ENCODE measurements at places on chromosomes 7 and 10.

DNA sequence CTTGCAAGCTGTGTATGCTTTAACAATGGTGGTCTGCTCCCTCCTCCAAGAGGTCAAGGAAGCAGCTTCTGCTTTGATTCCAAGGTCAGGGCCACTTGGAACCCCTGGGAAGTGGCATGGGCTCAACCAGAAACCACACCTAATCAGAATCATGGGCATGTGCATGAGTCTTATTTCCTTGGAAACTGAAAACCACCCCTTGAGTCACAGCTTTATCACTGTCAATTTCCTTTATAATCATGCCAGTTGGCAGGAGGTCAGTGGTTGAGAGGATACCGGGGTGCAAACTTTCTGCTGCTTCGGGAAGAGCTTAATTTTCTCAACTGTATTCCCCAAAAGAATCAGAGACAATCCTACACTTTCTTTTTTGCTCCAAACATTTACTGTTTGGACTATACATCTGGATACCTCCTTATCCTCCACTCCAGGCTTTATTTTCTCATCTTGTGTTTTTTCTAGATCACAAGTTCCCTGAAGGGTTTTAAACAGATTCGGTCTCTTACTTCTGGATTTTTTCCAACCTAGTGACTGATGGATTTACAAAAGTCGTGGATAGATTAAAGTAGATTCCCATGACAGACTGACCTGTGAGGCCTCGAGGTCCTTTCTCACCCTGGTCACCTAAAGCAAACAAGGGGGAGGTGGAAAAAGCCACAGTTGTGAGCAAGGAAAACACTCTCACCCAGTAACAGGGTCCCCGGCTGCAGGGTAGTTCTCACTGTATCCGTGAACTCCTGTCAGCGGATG lies 36.0 kb downstream of the COL17A1 start:
- DNase-seq: no peak

- DNase-seq: no peak
Observed at GRCh38 chr10:35685402-35685801, 43.3 kb upstream of the FZD8 start.

GRCh38 chr10:124576526-124577420 lies 115.2 kb downstream of the LHPP start:
- no peak for DNase-seq

- DNase-seq: no peak
Observed at GRCh38 chr10:51308116-51308515, 233.8 kb downstream of the PRKG1 start.

All from dermis microvascular lymphatic vessel endothelial cell (primary cell).